M059J (cell line): ENCODE measurements at places on chromosomes 11 and 22. TPM values are rescaled to one million over a fixed set of nuclear protein-coding genes. Genes with fewer than 3 reads are reported as not detected.

DNA sequence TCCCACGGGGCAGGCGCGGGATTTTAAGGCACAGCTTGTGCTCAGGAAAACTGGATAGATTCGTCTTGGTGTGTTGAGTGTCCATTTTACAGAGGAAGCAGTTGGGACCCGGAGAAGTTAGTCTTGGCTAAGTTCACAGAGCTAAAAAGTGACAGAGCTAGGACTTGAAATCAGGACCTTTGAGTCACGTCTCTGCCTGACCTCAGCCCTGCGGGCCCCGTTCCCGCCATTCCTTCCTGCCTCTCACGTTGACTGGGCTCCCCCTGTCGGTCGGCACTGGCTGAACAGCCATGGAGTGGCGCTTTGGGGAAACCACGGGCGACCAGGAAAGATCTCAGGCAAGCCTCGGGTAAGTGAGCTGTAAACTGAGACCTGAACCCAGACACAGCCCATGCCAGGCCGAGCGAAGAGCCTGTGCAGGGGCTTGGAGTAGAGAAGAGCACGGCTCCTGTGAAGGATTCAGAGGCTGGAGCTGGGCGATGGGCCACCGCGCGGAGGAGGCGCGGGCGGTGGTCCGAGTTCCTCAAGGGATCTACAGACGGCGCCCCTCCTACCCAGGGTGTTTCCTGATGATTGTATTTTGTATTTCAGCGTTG is 54.1 kb downstream of the WNT11 start:
- peak; percentile 80 for DNase-seq

Gene ANKK1
- total RNA-seq, result not detected in 2 replicates

Gene ASPHD2
- 2.7 and 3.8 TPM in 2 replicates for total RNA-seq

GRCh38 chr11:110272919-110273318 is 23.5 kb downstream of the RDX start:
- DNase-seq, result no peak

- no peak for DNase-seq
These were observed 5.1 kb downstream of the CHKA start for GRCh38 chr11:68116126-68116525.

DNA sequence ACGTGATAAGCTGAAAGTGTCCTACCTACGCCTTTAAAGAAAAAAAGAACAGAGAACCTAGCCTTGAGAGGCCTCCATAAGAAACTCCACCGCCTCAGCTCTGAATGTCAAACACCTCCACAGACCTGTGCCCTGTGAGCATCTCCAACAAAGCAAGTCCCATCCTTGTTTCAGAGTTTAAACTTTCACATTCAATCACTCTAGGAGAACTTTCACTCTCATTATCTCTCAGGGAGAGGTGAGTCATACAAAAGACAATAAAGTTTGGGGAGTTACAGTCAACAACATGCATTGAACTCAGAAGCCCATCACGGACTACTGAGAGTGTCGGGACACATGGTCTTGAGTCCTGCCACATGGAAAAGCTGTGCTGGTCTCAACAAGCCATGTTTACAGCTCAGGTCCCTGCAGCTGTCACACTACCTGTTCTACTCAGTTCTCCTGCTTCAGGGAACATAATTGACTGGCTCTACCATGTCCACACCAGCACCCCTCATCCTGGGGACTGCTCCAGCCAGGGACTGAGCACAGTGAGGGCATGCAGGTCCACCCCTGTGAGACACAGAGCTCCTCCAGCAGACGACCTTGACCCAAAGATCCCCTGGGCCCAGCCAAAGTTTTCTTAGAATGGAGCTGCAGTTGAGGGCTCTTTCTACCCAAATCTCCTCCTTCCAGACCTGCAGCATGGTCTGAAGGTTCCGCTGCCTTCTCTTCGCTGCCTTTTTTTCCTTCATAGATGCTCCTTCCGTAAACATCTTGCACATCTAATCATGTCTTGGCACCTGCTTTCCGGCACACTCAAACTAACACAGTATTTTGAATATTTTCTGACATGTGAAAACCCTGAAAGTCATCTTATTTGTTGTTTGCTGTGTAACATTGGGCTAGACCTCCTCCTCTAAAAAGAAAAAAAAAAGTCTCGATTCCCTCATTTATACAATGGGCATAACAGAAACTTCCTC is 114.9 kb downstream of the ETS1 start:
- peak; percentile 76 for DNase-seq

DNA sequence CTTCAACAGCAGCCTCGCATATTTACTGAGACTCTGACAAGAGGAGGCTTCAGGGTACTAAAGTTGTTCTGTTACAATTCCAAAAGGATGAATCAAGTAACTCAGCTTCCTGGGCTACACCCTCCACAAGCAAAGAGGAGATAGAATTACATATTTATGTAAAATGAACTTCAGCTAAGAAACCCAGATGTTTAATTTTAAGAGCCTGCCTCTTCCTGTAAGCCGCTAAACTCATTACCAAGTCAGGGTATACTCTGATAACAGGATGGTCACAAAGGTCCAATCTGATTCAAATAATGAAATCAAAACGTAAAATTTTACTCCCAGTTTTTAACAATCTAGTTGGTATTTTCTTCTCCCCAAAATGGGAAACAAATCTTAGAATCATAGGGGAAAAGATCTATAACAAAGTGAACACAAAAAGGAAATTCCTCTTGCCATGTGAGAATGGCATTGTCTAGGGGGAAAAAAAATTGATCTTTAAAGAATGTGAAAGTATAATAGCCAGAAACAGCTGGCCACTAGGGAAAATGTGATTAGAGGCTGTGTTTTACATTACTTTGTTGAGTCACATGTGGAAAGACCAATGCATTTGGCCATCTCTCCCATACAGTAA is 30.9 kb downstream of the CHEK2 start:
- peak; percentile 57 for DNase-seq

- no peak for DNase-seq
These were observed 393.7 kb downstream of the ETS1 start for GRCh38 chr11:128193615-128194014.

Gene BAIAP2L2
- not detected in 2 replicates for total RNA-seq

Gene OR4D10
- total RNA-seq, result not detected in 2 replicates

GRCh38 chr11:120055646-120056045 is 82.3 kb downstream of the TRIM29 start:
- DNase-seq, result no peak

DNA sequence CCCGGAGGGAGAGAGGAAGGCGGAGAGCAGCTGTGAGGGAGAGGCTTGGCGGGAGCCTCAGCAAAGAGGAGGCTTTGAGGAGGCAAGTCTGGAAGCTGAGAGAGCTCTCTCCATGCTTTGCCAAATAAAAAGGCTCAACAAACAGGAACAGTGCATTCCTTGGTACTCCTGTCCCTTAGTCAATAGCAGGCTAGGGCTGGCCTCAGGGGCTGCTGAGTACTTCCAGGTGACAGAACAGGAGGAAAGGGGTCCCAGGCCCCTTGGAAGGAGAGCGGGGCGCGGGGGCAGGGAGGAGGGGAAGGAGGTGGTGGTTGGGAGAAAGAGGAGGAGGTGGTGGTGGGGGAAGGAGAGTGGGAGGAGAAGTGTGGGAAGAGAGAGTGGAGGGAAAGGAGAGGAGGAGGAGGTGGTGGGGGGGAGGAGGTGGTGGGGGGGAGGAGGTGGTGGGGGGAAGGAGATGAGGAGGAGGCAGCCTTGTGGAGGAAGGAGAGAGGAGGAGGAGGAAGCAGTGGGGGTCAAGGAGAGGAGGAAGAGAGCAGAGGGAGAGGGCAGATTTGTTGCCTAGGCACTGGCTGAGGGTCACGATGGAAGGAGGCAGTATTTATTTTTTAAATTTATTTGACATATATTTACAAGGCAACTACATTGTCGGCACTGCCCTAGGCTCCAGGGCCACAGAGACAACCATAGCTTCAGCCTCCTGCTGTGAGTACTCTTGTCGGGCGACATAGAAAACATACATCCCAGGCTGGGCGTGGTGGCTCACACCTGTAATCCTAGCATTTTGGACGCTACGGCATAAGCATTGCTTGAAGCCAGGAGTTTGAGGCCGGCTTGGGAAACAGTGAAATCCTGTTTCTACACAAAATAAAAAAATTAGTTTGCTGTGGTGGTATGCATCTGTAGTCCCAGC is 74.2 kb upstream of the ZBED5 start:
- DNase-seq, result no peak

DNA sequence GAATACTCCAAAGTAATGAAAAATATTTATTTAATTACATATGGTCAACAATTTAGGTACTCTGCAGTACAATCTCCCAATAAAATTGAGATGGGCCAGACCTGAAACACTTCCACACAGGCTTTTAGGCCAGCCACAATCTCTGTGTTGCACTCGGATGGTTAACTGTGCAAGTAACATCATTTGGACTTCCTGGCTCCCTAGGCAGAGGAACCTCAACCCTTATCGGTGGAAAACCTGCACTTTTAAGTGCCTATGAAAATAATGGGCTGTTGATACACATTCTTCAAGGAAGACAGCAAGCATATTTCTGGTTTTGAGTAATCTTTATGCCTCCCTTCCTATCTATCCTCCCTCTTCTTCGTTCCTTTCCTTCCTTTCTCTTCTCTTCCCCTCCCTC is 343.1 kb downstream of the SOX6 start:
- no peak for DNase-seq

Gene BLID
- 0.39 and 0.74 TPM in 2 replicates for total RNA-seq
